ENCODE measurements at places on chromosomes 12 and 14.

DNA sequence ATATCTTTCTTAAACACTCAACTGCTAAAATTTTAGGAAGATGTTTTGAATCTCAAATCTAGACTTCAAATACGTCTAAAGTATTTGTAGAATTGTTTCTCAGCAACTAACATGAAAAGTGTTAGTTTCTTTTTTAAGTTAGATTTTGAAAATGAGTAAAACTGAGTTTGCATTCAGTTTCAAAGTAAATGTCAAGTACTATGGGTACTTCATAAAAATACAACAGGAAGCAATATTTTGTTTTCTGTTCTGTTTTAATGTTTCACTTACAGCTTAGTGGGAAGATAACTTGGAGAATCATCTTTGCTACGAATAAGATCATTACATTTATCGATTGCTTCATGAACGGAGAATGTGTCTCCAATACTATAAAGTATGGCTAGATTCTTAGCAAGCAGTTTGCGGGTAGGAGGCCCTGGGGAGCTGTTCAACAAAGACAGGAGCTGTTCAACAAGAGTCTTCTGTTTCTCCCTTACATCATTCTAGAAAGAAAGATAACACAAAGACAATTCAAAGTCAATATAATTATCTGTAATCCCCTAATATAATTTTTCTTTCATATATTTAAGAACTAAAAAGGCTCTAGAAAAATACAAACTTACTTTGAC is 20.2 kb downstream of the HEATR5A start:
- DNase-seq = no peak

- no peak for DNase-seq
These were observed 12.7 kb downstream of the SERPINA5 start for GRCh38 chr14:94593749-94594431.

DNA sequence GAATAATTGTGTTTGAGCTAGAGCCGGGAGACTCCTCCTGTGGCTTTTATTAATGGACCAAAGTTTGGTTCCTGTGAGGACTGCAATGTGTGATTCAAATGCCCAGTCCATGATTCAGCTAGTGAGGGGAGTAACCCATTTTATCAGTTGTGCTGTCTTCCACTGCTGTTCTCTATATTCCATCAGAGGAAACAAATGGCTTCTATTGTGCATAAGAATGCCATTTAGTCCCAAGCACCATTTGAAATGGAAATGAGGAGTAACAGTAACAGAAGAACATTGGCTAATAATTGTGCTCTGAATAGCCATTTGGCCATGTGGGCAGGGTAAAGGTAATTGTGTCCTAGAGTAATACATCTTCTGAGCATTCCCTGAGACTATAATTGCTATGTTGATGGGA is 642.7 kb downstream of the DIO2 start:
- no peak for DNase-seq

GRCh38 chr12:54858562-54858961 is 4.2 kb downstream of the MUCL1 start:
- no peak for DNase-seq

GRCh38 chr12:132323171-132324010 is 6.0 kb downstream of the GALNT9 start:
- no peak for DNase-seq

DNA sequence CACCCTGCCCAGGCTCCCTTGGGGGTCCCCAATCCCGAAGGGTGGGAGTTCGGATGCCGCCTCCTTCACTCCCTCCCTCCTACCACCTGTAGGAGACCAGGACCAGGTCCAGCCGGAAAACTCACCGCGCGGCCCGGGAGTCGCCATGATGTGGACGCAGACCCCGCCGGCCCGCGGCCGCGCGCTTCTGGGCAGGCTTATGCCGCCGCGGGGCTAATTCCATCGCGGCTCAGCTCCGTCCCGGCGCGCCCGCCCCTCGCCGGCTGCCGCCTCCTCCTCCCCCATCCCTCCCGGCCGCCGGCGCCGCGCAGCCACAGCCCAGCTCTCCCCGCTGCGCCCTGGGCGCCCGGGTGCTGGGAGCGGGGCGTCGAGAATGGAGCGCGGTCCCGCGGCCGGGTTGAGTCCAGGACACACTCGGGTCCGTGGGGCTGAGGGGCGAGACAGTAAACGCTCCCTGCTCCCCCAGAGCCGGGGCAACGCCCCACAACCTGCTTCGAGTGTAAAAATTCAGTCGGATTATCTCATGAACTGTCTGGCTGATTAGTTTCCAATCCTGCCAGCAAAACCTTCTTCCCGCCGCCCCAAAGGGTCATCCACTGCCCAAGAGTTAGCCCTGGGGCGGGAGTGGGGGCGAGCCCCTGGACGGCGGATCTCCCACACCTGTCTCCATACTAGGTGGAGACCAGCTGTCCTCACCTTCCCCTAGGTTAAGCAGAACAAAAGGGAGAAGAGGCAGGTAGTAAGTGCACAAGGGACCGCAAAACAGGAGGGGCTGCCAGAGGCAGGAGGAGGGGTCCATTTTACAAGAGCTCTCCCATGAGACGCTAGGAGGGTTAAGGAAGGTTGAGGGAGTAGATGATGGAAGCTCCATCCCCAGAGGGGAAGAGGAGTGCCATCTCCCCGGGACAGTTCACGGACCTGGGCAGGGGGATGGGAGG is at the start of gene ANO2:
Gene ANO2 (minus strand): TSS at position 189 of the 938 bp plus-strand sequence. CDS start 42 bp downstream, at position 147.
- DNase-seq = no peak

- DNase-seq = no peak
These were observed 1334.1 kb downstream of the FSCB start for GRCh38 chr14:43172899-43173548.

DNA sequence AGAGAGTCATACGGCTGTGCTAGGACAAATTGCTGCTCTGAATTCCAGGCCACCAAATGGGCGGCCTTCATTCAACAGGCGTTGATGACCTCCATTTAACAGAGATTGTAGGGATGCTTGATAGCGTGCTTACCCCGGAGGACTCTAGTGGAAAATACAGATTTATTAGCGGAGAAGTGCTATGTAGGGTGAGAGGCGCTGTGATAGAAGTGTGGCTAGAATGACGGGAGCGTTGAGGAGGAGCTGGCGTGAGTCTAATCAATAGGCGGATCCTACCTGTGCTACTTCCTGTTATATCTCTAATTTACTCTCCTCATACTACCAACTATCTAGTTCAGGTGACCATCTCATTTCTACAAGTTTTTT is 668 bp downstream of the MRPS35 start:
- peak; percentile 36 for DNase-seq

DNA sequence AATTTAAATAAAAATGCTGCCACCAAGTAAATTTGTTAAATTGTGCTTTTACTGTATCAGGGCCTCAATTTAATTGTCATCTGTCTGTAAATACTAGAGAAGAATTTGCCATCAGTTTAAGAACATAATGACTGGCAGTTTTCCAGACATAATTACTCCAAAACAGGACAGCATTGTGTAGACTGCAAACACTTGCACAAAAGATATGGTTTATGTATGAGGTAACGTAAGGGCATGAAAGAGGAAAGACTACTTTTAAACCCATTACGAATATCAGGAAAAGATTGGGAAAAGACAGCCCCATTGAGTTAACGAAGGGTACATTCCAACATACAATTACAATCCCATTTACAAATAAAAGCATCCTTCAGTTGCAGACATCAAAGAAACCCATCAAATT is 59.8 kb upstream of the KRR1 start:
- no peak for DNase-seq

DNA sequence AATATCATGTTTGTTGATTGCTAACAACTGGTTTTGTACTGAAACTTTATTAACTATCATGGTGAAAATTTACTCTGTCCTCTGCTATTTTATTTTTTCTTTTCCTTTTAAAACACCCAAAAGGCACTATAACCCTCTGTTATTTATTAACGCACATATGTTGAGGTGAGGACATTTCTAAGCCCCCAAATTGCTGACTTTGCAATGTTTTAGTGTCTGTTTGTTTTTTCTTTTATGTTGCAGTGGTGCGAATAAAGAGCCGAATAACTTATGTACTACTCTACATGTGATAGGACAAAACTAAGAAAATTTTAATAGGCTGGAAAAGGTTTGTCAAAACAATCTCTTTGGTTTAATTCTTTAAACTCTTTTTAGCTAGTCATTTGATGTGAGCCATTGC is 24.5 kb upstream of the PAWR start:
- DNase-seq = no peak

DNA sequence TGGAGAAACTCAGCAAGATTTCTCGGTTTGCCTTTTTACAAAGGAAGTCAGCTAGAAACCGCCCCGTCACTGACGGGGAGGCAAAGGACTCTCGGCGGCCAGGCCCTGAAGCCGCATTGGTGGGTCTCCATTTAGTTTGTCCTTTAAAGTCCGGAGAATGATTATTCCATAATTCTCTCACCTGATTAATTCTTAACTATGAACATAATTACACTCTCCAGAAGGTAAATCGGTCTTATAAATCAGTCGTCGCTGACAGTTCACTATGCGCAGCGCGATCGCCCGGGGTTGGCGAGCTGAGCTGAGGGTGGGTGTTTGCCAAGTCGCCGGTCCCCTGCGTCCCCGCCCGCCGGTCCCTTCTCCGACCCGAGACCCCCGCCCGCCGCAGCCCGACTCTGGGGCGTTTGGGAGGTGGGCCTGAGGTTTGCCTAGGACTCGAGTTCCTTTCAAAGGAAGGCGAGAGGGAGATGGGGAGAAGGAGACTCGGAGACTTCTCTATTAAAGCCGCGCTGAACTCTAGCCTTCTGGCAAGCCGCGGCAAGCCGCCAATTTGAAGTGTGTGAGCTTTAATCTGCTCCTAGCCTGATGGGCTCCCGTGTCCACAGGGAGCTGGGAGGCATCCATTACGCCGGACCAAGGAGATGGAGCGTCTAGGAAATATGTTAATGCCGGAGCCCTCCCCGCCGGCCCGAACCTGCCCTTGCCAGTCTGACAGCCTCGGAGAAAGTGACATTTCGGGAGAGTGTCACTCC is 392.9 kb downstream of the NOVA1 start:
- peak; percentile 35 for DNase-seq

DNA sequence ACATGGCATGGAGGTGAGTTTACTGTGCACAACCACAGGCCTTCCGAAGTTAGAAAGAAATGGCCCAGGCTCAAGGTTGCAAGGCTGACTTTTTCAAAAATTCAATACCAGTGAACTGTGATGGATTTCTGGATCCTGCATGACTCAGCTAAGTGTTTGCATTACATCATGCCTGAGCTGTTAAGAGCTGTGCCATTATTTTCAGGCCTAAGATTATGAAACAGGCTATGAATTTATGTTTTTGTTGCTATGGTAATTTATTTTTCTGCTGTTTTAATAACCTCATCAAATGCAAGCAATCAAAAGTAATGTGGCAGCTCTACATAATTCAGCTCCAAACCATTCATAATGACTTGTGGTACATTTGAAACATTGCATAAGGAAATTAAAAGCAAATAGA is 457.7 kb upstream of the TMEM132C start:
- no peak for DNase-seq

DNA sequence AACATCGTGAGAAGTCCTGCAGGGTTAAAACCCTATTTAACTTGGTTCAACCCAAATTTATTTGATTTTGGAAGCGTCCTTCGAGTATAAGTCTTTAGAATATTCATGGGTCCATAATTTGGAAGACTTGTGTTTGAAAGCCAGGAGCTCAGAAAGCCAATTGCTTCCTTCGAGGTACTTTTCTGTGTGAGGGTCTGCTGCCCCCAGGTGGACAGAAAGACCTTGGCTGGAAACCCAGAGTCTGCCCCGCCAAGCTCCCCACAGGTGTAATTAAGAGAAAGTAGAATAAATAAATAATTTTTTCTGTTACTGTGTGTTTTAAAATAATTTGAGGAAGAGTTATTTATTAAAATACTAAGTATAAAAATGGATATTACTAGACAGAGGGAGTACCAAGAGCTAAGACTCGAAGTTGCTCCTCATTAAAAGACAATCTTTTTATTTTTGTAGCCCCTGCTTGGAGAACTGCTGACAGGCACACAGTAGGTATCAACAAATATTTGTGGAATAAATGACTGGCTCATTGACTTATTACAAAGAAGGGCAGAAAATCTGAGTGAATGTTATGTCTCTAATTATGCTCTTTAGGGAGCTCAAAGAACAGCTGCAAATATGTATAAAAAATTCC is 105.8 kb downstream of the PAH start:
- DNase-seq = peak; percentile 22

DNA sequence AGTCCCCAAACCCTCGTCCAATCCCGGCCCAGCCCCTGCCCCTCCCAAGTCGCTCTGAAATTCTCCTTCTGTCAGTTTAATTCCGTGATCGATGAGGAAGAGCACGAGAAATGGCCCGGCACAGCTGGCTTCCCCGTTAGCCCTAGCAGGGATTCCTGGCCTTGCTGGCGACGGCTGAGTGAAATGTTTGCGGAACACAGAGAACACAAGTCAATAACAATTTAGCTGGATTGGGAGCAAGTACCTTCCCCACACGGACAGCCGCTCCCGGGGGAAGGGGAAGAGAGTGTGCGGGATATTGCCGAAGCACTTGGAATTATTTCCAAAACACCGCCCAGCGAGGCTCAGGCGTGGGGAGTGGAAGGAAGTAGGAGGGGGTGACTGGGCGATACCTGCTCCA is 134.6 kb downstream of the RBM19 start:
- DNase-seq = no peak

DNA sequence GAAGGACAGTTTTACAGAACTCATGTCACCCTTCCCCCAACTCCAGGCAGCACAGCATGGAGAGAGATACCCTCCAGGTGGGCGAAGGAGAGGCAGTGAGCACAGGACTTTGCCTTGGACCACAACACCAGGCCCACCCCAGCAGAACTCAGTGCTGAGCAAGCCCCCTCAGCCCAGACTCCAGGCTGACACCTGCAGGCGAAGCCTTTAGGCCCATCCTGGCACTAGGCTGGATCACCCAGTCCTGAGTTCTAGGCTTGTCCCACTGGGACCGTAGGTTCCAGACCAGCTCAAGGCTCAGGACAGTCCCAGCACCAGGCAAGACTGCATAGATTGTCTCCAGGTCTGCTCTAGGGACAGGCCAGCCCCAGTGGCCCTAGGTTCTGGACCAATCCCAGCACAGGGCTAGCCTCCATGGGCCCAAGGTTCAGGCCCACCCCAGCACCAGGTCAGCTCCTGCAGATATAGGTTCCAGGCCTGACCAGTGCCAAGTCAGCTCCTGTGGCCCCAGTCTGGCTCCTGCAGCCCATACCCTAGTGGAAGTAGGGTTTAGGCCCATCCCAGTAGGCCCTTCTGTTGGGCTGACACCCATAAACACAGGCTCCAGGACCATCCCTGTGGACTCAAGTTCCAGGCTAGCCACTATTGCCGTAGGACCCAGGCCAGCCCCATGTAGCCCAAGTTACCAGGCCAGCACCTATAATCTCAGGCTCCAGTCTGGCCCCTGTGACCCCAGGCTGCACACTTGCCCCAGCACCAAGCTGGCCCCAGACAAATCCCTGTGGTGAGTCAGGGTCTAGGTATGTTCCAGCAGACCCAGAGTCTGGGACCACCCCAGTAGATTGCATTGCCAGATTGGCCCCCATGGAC is 9.4 kb downstream of the WASHC3 start:
- DNase-seq = no peak

Data from HAP-1 (cell line).